Kidney tubule cell (primary cell): ENCODE measurements at places on chromosomes 7 and 10.

DNA sequence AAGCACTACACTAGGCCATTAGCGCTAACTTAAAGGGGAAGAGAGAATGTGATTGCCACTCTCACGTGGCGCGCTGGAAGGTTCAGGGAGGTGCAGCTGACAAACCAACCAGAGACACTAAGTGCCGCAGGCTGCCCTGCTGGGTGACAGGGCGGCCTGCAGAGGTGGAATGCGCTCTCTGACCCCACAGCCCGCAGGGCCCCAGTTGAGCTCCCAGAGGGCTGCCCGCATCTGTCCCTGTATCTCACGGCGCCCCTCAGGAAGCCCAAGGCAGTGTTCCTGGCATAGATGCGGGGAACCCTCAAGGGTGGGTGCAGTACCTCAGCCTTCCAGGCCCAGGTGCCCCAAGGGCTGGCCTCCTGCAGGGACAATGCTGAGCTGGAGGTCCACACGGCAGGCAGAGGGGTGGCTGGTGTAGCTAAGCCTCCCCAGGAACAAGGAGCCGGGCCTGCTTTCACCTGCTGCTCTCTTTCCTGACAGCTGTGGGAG lies 66.6 kb downstream of the CALML3 start:
- no peak for DNase-seq

GRCh38 chr7:24175603-24176002 lies 108.4 kb upstream of the NPY start:
- DNase-seq: no peak

- DNase-seq: no peak
Measured at GRCh38 chr10:72085166-72085565, 3.2 kb downstream of the SPOCK2 start.

- no peak for DNase-seq
Measured at GRCh38 chr7:105256761-105257231, 131.9 kb downstream of the SRPK2 start.

DNA sequence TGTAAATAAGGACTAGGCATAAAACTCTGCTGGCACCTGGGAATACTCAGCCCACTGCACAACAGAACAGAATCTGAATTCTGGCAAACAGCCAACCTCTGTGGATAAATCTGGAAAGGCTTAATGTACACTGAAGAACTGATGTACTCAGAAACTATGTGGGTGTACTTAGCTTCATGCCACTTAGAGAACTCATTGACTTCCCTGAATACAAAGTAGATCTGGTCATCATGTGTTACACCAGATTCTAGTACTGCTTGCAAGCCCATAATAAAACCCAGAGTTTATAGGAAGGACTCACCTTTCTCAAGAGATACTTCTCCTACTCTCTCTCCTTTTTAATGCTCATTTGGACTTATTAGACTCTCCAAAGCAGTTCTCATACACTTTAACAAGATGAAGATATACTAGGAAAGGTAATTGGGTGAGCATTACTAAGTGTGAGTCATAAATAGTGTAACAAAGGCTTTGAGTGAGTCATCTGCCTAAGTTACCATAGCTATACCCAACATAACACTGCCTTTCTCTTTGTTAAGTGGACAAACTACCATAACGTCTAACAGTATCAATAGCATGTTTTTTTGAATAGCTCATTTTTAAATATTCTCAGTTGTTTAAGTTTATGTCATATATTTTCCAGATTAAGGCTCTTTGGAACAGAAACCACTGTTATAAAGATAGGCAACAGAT lies 309.1 kb downstream of the MDFIC start:
- DNase-seq: peak; percentile 97

- DNase-seq: peak; percentile 26
Measured at GRCh38 chr7:128831178-128831993, 1.2 kb downstream of the FLNC start.
